ENCODE measurements at places on chromosomes 3 and 15.

DNA sequence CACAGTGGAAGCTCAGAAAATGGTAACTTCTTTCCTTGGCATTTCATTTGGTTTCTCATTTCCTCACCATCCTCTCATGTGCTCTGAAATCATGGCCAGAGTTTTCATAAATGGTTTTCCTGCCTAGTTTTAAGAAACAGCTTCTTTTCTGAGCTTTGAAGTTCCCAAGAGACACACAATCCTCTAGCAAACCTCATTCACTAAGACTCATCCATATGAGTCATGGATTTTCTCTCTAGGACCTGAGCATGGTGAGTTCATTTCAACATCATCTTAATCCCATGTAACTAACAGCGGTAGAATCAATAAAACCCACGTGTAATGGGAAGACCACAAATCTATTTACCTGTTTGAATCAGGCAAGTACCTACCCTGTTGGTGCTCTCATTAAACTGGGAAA is 274.5 kb upstream of the LRTM1 start:
- no peak for DNase-seq

DNA sequence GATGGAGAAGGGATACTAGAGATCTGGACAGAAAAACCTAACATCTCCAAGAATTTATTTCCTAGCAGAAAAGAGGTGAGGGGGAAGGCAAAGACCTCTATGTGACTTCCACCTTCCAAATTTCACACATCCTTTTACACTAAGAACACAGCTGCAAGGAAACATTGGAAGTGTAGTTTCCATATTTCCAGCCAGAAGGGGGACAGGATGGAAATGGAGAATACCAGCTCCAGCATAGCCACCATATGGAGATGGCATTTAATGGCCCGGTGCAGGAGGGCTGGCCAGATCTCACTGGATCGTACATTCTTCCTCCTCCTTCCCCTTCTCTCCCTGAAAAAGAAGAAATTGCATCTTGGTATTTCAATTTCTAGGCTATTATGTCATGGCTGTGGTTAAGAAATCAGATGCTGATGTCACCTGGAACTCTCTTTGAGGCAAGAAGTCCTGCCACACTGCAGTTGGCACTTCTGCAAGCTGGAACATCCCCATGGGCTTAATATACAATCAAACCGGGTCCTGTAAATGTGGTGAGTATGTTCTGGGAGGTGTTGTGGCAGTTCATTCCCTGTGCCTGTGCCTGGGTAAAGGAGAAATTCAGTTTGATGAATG is 36.9 kb upstream of the TF start:
- no peak for DNase-seq

- no peak for DNase-seq
Measured at GRCh38 chr15:39585871-39586301, 5.0 kb downstream of the THBS1 start.

DNA sequence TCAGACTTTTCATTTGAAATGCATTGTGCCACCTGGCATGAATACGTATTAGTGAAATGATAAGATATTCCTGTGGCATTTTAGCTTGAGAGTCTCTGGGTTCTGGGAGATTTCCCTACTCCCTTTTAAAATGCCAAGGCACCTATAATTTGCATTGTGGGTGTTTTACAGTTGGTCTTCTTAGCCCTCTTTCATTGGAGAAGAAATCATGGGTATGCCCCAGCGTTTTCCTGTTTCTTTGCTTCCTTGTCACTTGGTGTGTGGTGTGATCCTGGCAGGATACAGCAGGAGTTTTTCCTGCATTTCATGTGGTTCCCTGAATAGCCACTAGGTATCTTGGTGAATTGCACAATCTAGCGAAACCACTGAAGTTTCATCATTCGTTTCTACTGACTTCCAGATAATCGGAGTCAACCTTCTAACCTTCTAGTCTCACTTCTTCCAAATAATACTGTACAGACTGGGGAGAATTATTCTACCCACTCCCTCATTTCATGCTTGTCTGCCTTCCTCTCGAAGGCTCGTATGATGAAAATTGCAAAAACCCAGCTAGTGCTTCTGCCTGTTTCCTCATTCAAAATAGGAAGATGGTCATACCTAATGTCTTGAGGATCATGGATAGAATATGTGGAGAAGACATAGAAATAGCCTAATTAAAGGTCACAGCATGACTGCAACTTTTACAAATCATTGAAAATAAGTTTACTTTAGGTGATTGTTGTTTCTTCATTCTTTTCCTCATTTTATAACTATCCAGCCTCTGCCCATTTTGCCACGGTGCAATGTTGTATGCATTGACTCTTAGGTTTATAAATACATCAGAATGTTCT is 2.6 kb downstream of the BHLHE40 start:
- DNase-seq = no peak

GRCh38 chr15:85579957-85580694 is 199.7 kb downstream of the AKAP13 start:
- DNase-seq = no peak

- DNase-seq = no peak
Measured at GRCh38 chr3:195200010-195200822, 70.7 kb downstream of the XXYLT1 start.

GRCh38 chr3:30553641-30554316 is 52.6 kb upstream of the TGFBR2 start:
- DNase-seq = no peak

DNA sequence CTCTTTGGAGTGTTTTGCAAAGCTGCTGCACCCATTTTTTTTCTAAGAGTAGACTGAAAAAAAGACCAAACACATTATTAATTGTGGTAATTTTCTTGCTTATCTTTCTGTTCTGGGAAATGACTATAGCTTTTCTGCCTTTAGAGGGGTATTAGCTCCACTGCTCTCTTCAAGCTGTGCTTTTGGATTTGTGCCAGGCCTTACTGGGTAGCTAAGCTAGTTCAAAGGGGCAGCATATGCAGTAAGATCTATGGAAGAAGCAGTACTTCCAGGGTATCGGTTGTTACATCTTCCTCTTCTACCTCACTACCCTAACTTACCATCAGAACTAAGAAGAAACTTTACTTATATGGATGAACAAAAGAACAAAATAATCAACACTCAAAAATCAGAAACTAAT is 28.7 kb upstream of the ARIH1 start:
- no peak for DNase-seq

DNA sequence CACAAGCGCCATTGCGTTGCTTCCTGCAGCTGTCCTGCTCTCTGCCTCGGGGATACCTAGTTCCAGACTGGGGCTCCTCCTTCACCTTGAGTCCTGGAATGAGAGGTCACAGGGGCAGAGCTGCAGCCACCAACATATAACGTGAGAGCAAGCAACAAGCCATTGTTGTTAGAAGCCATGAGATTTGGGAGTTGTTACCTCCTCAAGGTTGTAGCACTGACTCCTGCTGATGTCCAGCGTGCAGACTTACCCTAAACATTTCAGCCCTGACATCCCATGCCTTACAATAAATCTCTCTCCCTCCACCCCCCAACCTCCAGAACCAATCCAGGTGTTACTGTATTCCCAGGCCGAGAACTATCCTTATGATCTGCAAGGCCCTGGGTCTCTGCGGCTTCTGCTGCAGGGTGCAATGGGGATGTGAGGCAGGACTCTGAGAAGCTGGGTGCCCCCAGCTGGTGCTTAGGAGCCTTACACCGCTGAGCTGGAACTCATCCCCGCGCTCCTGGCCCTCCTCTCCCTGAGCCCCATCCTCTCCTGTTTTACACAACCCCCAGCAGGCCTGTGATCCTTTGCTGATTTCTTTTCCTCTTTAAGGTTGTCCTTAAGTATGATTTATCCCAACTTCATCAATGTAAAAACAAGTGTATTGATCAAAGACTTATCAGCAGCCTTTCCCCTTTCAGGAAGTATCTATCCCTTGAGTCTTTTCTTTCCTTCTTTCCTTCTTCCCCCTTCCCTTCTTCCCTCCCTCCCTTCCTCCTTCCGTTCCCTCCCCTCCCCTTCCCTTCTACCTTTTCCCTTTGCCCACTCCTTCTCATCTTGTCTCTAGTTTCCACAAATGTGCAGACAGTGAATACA is 84.2 kb upstream of the ABHD2 start:
- DNase-seq = no peak

GRCh38 chr15:43376017-43376705 is 5.3 kb downstream of the TUBGCP4 start:
- peak; percentile 27 for DNase-seq

DNA sequence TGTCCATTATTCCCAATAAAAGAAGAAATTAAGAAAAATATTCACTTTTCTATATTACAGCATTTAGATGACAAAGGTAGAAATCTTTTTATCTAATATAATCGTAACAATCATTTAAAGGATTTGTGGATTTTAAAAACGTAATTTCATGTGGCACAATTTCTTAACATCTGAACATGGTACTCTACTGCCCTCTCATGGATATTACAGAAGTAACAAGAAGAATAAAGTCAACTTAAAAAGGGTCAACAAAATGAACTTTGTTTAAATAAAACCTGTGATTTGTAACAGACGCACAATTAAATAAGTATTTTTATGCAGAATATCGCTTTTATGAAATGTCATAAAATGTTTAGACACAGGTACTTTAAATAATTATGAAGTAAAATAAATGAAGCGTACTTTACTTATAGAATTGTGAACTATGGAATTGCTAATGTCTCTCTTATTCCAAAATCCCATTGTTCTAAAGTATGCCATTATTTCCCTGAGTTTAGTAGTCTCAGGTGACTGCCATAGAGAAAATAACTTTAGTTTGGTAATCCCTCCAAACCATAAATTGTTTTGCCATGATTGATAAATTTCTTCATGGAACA is 366.8 kb upstream of the ZNF385D start:
- no peak for DNase-seq

- no peak for DNase-seq
Measured at GRCh38 chr3:16604887-16605602, at the start of gene DAZL. TSS of gene DAZL (minus strand) at chr3:16605423. CDS start at chr3:16605205, 218 bp downstream.

DNA sequence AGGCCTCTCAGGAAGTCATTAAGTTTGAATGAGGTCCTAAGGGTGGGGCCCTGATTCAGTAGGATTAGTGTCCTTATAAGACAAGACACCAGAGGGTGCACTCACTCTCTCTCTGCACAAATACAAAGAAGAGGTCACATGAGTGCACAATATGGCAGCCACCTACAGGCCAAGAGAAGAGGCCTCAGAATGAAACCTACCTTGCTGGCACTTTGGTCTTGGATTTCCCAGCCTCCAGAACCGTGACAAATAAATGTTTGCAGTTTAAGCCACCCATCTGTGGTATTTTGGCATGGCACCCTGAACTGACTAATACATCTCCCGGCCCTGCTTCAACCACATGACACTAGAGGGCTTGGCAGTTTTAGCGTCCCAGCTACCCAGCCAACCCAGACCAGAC is 73.9 kb upstream of the CHRNB4 start:
- no peak for DNase-seq
